ENCODE measurements at places on chromosomes 7 and 10.

DNA sequence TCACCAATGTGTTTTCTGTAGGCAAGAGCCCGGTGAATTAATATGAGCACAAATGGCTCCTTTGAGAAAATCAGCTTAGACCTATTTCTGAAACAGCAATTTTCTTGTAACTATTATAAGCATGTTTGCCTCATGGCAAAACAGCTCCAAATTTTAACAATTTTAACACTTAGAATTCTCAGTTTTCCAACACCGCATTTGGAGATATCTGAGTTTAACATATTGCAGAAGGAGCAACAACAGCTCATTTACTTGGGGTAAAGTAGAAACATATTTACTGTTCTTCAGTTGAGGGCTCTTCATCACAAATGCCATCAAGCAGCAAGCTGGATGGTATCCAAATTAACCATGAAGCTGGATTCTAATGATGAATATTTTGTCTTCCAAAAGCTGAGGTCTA lies 134.0 kb upstream of the SLC26A5 start:
- no peak for DNase-seq

GRCh38 chr10:78932861-78933260 lies 135.9 kb upstream of the ZMIZ1 start:
- no peak for DNase-seq

DNA sequence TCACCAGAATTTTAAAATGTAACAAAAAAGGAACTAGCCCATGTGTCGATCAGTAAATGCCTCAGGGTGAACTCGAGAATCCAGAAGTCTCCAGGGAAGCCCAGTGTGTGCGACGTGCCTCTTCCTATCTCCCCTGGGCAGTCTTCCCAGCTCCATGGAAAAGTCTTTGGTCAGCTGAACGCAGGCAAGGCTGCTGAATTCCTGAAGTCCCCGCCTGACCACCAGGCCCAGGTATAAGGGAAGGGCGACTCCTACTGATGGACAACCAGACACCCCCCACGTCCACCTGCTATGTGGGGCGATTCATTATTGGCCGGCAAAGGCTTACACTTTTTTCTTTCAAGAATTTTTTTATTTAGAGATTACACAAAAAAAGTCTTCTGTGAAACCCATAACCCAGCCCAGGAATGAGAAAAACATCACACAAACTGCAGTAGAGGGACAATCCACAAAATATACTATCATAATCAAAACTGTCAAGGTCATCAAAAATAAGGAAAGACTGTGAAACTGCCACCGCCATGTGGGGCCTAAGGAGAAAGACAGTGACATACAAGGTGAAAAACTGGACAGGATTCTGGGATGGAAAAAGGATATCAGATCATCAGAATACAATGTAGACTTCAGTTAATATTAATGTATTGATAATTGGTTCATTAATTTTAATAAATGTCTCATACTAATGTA lies 93.5 kb downstream of the CTBP2 start:
- no peak for DNase-seq

DNA sequence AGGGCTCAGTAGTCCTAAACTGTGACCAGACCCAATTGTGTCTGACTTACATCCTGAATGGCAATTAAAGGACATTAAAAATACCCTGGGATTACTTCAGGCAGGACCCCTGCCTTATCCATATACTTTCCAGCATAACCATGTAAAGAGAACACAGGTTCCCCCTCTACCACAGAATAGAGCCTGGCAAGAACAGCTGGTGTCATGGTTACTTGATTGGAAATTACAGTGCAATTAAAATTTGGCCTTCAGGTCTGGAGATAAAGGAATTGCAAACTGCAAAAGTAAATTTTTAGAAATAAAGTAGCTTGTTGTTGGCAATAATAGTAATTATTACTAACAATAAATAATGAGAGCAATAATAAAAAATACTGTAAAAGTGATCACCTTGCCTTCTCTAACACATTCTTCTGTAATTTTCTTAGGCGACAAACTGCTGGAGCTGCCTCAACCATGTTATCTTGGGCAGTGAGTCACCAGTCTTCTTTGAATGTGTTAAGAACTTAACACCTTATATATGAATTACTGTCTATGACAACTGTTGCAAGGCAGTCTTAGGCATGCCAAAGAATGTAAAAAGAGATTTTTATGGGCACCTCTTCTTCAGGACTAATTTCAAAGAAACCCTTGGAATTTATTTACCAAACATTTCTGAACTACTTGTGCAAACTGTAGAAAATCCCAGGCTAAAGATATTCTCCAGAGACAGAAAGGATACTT lies 53.7 kb downstream of the HIBADH start:
- DNase-seq, result no peak

GRCh38 chr10:35626971-35627507 lies 15.1 kb downstream of the FZD8 start:
- DNase-seq, result no peak

DNA sequence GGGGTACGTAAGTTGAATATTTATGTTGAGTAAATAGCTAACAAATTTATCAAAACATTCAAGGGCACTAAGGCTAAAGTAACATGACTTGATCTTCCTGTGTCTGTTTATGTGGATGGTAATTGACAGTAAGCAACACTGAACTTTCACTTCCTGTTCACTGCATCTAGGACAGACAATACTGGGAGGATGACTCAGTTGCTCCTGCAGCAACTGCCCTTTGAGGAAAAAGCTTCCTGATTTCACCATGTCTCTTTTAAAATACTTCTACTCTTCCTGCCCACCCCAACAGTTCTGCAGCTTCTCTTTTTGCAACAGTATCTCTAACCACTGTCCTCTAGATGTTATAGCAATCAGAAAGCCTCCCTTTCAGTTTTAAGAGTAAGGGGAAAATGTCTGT lies 76.6 kb upstream of the HGF start:
- DNase-seq, result peak; percentile 22

DNA sequence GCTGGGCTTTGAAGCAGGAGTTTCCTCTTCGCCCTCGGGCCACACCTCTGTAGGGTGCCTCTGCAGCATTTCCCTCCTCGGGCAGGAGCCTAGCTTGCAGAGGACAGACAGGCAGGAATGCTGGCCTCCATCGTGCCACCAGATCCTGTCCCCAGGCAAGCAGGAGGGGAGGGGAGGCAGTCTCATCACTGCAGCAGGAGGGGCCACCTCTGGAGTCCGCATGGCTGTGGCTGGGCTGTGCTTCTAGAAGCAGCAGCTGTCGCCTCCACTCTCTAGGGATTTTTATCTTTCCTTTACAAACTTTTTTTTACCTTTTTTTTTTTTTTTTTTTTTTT lies 181.4 kb downstream of the CUX1 start:
- DNase-seq, result no peak

DNA sequence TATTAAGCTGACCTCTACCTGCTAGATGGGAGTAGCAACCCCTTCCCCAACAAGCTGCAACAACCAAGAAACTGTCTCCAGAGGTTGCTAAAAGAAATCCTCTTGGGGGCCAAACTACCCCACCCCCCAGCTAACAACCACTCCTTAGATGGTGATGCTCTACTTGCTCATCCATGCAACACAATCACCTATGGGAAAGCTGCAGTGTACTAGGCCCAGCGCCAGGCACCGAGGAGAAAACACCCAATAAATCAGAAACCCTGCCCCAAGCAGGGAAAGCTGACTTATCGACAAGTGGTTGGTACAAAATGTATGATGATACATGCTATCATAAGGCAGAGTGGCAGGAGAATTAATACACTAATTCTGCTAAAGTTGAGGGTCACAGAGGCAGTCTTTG lies 17.3 kb downstream of the SLC25A13 start:
- no peak for DNase-seq

DNA sequence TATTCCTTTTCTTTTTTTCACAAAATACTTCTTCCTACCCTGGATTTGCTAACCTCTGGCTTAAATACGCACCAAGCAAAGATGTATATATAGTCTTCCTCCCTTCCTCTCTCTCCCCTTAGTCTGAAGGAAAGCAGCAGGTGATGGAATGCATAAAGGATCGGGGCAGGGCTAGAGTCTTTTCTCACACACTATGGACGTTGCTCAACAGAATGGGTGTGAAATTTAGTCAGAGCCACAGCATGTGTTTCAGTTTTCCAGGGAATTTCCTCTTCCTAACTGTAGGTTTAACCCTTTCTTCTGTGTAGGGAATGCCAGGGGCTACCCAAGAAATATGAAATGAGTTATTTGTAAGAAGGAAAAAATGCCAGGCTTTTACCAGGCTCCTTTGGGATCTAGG lies 71.4 kb upstream of the NFKB2 start:
- DNase-seq, result no peak

DNA sequence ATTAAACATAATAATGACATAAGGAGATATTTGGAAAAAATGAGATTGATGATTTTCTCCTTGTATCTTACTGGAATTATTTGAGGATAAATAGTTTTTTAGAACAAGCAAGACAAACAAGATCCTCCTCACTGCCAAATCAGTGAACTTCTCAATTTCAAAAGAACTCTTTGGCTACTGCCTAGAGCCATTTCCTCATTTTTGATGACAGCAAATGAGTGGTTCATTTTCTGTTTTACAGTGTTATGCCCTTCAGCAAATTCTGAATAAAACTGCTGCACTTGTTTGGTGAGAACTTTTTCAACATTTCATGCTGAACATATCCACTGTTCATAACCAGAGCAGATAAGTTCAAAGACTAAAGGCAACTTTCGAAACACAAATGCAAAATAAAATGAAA lies 42.5 kb upstream of the AHR start:
- no peak for DNase-seq

GRCh38 chr7:148903504-148903903 lies 19.4 kb upstream of the EZH2 start:
- DNase-seq, result no peak

DNA sequence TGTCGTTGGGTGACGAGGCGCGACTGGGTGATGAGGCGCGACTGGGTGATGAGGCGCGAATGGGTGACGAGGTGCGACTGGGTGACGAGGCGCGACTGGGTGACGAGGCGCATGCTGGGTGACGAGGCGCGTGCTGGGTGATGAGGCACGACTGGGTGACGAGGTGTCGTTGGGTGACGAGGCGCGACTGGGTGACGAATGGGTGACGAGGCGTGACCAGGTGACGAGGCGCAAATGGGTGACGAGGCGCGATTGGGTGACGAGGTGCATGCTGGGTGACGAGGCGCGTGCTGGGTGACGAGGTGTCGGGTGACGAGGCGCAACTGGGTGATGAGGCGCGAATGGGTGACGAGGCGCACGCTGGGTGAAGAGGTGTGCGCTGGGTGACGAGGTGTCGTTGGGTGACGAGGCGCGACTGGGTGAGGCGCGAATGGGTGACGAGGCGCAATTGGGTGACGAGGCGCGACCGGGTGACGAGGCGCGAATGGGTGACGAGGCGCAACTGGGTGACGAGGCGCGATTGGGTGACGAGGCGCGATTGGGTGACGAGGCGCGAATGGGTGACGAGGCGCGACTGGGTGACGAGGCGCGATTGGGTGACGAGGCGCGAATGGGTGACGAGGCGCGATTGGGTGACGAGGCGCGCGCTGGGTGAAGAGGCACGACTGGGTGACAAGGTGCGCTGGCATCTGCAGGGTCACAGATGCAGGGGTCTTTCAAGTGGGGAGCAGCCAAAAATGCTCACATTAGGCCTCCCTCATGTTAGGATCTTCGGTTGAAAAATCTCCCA lies 7.9 kb upstream of the NOM1 start:
- no peak for DNase-seq

- DNase-seq, result no peak
Measured at GRCh38 chr10:110808615-110809014, 63.1 kb upstream of the PDCD4 start.

DNA sequence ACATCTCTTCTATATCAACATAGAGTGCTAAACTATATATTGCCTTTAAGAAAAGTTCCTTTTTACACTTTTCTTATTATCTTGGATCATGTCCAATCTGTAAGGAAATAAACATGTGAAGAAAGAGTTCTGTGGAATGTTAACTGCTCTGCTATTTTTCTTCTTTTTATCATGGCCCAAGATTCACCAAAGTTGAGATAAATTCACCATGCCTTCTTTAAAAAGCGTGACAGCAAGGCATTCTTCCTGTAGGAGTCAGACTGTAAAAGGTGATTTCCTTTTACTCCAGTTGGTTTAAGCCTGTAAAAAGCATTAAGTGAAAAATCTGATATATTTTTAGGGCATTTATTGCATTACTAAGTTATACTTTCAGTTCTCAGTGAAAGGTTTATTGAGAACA lies 165.7 kb upstream of the FZD1 start:
- no peak for DNase-seq

DNA sequence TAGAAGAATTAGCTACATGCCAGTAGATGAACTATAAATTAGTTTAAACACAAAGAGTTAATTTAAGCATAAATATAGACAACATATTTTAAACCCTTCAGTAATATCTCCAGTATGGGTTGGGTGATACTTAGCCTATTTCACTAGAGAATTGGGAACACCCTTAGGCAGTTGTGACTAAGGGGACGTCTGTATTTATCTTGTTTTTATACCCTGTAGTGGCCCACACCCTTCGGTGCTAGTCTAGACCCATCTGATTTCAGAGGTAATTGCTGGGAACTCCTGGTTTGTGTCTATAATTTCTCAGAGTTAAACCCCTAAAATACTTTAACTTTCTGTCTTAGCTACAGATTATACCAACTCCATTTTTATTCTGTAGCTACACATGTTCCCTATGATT lies 11.5 kb upstream of the STEAP4 start:
- DNase-seq, result no peak

DNA sequence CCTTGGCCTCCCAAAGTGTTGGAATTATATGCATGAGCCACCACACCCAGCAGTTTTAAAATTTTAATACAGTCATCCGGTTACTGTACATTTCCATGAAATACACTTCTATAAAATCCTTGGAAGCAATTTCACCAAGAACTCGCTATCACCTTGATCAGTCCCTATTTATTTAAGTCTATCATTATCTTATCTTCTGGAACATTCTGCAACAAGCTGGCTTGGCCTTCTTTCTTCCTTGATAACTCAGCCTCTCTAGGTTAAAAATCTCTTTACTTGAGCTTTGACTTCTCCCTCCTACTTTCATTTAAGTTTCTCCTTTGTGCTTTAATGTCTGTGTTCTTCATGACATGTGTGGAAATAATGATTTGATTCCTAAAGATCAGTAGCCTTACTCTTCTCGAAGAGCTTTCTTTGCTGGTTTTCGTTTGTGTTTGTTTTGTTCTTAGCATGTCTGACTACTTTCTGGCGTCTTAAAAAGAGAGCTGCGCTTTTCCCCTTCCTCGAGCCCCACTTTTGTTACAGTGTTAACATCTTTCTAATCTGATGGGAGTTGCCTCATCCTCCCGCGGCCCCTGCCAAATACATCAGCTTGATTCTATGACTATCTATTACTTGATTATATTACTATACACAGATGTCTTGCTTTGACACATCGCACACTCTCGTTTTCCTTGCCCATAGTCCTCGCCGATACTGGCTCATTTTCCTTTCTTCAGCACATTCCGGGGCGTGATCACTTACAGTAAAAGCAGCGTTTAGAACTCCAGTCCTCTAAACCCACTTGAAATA lies 11.1 kb upstream of the CALML5 start:
- peak; percentile 71 for DNase-seq

Data from lung (tissue), 17 donors.